Mesothelial cell of epicardium (in vitro differentiated cells): ENCODE measurements at places on chromosomes 6 and 20. TPM values are rescaled to one million over a fixed set of nuclear protein-coding genes. Genes with fewer than 3 reads are reported as not detected.

Gene SYNE1
- 53.5 to 60.5 TPM (median 58.3 TPM) in 3 replicates for total RNA-seq

Gene THBS2
- total RNA-seq: 15.3 to 20.4 TPM (median 18.6 TPM) in 3 replicates

Gene FILIP1
- total RNA-seq: 9.7 to 11.3 TPM (median 10.4 TPM) in 3 replicates

Gene MYBL2
- 22.8 to 26.8 TPM (median 24.3 TPM) in 3 replicates for total RNA-seq

Gene IMPG1
- not detected in 3 replicates for total RNA-seq

Gene RAD21L1
- total RNA-seq: not detected in 3 replicates

Gene GSTA1
- total RNA-seq: not detected in 3 replicates

Gene OPRL1
- 2.2 to 2.6 TPM (median 2.5 TPM) in 3 replicates for total RNA-seq

Gene CST7
- total RNA-seq: not detected in 3 replicates

Gene COL20A1
- 0.16 to 0.25 TPM in 2 of 3 replicates, not detected in the other for total RNA-seq

Gene TGM6
- not detected in 3 replicates for total RNA-seq

Gene MOG
- total RNA-seq: 0.65 to 1.4 TPM (median 0.82 TPM) in 3 replicates

Gene POPDC3
- 10.1 to 11.1 TPM (median 10.4 TPM) in 3 replicates for total RNA-seq

Gene KDM1B
- total RNA-seq: 15.2 to 17.3 TPM (median 16.1 TPM) in 3 replicates

DNA sequence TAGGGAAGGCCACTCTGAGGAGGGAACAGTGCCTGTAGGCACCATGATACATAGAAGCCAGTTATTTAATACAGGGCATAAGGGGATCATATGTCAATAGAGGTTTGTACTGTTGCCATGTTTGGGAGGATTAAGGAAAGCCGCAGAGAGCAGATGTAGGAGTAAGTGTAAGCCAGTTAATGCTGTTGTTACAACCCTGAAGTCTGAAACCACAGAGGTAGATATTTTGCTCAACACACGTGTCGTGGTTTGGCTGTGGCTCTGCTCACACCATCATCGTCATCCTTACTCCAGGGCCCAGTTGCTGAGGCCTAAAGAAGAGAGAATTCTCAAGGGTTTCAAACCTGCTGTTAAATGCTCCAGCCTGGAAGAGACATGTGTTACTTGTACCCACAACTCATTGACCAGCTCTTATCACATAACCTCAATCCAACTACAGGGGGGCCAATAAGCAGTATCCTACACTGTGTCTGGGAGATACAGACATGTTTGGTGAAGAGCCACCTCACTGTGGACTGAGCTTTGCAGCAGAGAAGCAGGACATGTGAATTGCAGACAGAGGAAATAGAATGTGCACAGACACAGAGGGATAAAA, 31.0 kb upstream of the PSMF1 start:
- H3K36me3 ChIP-seq: no peaks in the 10 kb centered on the region
- no peak overlapping the region for H3K4me3 ChIP-seq
- peaks cover under 1% of the 10 kb centered on the region for H3K27me3 ChIP-seq
- no peaks in the 10 kb centered on the region for H3K4me1 ChIP-seq

DNA sequence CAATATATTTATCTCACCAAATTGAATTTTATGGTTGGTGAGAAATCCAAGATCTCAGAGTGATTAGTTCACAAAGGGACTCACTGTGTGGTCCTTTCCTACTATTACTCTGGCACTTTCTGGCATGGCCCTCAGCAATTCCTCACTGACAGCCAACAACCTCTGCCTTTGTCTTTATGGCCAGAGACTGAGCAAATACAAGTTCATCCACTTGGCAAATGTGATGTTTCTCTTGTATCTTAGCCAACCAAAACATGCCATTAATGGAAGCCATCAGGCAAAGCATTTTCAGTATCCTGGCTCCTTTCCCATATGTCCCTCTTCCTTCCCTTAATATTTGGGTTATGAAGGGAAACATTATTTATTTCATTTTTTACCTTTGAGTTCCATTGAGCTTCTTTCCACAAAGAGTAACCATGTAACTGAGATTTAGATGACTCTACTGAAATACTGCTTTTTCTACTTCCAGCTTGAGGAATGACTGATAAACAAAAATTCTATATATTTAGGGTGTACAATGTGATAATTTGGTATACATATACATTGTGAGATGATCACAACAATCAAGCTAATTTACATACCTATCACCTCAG, 30.8 kb upstream of the SMLR1 start:
- no peak overlapping the region for H3K27ac ChIP-seq
- H3K36me3 ChIP-seq: peaks cover 11% of the 10 kb centered on the region
- H3K4me3 ChIP-seq: no peak overlapping the region
- H3K4me1 ChIP-seq: peaks cover 40% of the 10 kb centered on the region
- no peaks in the 10 kb centered on the region for H3K27me3 ChIP-seq
- no peak for DNase-seq

DNA sequence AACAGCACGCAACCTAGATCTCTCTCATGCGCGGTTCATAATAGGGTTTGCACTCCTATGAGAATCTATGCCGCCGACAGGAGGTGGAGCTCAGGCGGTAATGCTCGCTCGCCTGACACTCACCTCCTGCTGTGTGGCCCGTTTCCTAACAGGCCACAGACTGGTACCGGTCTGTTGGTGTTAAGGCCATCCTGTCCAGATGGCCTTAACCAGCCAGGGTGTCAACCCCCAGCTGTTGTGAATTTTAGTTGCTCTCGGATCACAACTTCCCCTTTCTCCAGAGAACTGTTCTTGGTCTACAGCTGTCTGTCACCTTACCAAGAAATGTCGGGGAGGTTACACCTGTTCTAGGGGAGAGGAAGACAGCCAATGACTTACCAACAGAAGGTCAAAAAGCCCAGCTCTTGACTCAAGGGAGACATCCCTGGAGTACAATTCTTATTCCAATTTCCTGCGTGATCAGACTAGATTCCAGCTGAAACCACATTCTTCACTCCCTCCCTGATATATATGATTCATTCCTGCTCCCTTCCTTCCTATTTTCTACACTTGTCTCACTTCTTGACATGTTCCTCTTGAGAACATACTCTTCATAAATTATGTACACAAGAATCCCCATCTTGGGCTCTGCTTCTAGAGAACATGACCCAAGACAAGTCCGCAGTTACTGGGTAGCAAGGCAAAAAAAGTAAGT, 23.1 kb upstream of the DNAAF9 start:
- H3K27me3 ChIP-seq: no peaks in the 10 kb centered on the region
- H3K36me3 ChIP-seq: no peaks in the 10 kb centered on the region
- DNase-seq: no peak

GRCh38 chr20:32238483-32239425, 31.1 kb downstream of the POFUT1 start:
- no peak overlapping the region for H3K4me3 ChIP-seq
- peaks cover 12% of the 10 kb centered on the region for H3K4me1 ChIP-seq
- H3K27me3 ChIP-seq: no peaks in the 10 kb centered on the region
- DNase-seq: no peak
- no peak overlapping the region for H3K27ac ChIP-seq

DNA sequence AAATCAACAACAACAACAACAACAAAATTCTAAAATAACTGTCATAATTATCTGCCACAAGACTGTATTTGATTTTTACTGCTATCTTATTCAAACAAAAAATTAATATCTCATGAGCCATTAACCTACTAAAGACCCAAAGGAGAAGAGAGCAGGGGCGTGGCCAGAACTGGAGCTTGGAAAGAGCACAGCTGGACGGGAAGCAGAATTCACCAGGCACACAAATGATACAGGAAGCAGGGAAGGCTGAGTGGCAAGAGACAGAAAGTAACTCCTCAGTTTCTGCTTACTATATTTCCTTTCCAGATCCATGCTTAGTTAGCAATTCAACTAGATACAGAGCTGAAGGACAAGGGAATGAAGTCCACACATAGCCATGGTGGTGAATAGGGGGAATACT, 54.4 kb downstream of the FKBP5 start:
- peaks cover 3% of the 10 kb centered on the region for H3K4me1 ChIP-seq
- H3K36me3 ChIP-seq: peaks cover 3% of the 10 kb centered on the region
- no peaks in the 10 kb centered on the region for H3K27me3 ChIP-seq
- H3K27ac ChIP-seq: peak overlapping the region; percentile 19
- DNase-seq: no peak

GRCh38 chr6:15800841-15801617, 138.2 kb upstream of the DTNBP1 start:
- no peaks in the 10 kb centered on the region for H3K27me3 ChIP-seq
- H3K36me3 ChIP-seq: peaks cover 3% of the 10 kb centered on the region
- DNase-seq: no peak
- peaks cover 27% of the 10 kb centered on the region for H3K4me1 ChIP-seq
- no peak overlapping the region for H3K4me3 ChIP-seq

DNA sequence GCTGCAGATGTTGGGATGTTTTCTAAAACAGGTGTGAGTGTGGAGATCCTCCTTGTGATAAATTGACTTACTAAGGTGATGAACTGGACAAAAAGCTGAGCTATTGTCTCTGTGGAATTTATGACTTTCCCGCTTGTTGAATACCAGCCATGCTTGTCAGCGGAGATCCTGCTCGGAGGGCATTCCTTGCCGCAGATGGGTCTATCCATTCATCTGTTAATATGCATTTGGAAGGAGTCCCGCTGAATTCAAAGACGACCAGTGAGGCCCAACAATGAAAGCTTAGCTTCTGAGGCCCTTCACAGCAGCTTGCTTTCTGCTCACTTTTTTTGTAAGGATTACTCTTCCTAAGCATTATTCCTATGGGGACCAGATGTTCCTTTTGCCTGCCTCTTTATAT, 124.9 kb downstream of the TIAM2 start:
- peaks cover 33% of the 10 kb centered on the region for H3K4me1 ChIP-seq
- H3K4me3 ChIP-seq: no peak overlapping the region
- no peaks in the 10 kb centered on the region for H3K36me3 ChIP-seq
- H3K27ac ChIP-seq: no peak overlapping the region

DNA sequence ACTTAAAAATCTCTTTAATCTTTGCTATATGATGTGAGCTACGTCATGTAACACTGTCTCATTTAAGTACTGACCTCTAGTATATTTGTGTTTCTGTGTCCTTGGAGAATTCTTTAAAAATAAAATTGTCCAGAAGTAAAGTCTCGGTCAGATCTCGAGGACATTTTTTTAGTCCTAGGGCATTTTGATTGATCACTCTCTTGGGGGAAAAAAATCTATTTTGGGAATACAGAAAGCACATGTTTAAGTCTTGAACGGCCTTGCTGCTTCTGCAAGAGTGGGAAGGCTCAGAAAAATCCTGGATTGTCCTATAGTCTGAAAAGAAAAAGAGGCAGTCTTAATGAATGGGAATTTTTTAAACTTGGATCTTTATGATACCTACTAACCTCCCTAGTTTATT, 234.3 kb downstream of the UTRN start:
- DNase-seq: no peak
- no peaks in the 10 kb centered on the region for H3K4me1 ChIP-seq
- H3K27ac ChIP-seq: no peak overlapping the region
- H3K4me3 ChIP-seq: no peak overlapping the region
- peaks cover 21% of the 10 kb centered on the region for H3K36me3 ChIP-seq

GRCh38 chr6:132235596-132236280, 165.5 kb downstream of the MOXD1 start:
- H3K4me1 ChIP-seq: peaks cover 34% of the 10 kb centered on the region
- DNase-seq: no peak
- H3K27ac ChIP-seq: no peak overlapping the region
- H3K4me3 ChIP-seq: no peak overlapping the region

- no peak overlapping the region for H3K4me3 ChIP-seq
- peaks cover 3% of the 10 kb centered on the region for H3K27me3 ChIP-seq
- no peaks in the 10 kb centered on the region for H3K36me3 ChIP-seq
- no peaks in the 10 kb centered on the region for H3K4me1 ChIP-seq
- H3K27ac ChIP-seq: no peak overlapping the region
- DNase-seq: no peak
These were observed 153.9 kb downstream of the LPA start for GRCh38 chr6:160510199-160510598.

DNA sequence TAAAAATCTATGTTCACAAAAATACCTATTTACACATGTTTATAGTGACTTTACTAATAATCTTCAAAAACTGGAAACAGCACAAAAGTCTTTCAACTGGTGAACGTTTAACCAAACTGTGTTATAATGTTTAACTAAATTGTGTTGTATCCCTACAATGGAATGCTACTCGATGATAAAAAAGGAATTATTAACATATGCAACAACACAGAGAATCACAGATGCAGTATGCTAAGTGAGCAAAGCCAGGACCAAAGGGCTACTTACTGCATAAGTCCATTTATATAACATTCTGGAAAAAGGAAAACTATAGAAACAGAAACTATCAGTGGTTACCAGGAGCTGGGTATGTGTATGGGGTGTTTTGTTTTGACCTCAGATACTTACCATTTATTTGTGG, 602.2 kb upstream of the BTBD3 start:
- H3K27ac ChIP-seq: no peak overlapping the region
- no peaks in the 10 kb centered on the region for H3K27me3 ChIP-seq

- DNase-seq: no peak
- peak overlapping the region; percentile 8 for H3K27ac ChIP-seq
- H3K4me3 ChIP-seq: no peak overlapping the region
These were observed 18.5 kb upstream of the FAM184A start for GRCh38 chr6:119096721-119097565.

DNA sequence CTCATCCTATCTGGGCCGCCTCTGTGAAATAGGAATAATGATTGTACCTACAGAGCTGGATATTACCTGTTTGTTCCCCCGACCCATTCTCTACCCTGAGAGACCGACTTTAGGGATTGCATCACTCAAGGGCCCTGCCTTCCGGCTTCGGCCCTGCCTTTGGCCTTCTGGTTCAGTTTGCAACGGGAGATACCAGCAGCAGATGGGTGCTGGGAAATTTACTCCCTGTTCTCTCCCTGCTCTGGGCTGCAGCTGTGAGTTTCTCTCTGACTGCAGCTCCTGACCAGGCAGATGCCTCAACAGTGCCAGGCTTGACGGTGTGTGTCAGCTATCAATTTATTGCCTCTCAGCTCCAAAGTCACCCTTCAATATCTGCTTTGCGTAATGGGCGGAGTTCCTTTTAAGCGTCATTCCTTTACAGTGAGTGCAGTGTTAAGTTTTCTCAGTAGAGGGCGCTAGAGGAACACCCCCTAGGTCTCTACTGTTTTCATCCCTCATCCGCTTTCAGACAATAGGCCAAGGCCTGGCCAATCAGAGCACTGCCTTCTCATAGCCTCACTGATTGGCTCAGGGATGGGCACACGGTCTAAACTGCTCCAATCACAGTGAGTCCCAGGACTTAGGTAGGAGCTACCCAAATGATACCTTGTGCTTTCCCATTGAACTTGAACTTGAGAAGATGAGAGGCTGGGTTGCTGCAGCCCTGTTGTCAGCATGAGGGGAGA, 30.0 kb downstream of the KCNG1 start:
- peak overlapping the region; percentile 39 for H3K27ac ChIP-seq
- H3K4me3 ChIP-seq: no peak overlapping the region
- DNase-seq: no peak
- no peaks in the 10 kb centered on the region for H3K27me3 ChIP-seq

DNA sequence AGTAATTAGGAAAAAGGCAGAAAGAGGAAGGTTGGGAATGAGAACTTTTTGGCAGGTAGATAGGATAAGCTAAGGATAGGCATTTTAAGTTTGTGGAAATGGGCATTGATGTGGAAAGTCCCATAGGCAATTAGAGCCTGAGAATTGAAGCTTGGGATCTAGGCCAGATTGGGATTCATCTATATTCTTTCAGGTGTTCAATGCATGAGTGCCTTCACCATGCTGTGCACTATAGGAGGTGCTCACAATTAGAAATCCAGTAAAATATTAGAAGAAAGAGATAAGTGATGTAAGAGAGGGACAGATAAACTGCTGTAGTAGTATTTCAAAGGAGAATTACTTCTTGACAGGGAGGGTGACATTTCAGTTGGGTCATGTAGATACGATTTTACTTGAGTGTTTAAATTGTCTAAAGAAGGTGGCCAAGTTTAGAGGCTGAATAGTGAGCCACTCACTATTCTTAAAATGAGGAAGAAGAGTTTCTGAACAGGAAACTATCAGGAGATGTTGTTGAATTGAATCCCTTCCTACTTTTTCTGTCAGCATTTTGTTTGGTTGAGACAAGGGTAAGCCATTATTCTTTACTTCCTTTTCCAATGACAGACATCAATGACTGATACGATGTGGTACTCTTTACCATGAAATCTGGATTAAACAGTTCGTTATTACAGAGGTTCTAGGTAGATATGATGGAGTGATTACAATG, 31.0 kb upstream of the CTAGE9 start:
- H3K4me1 ChIP-seq: peaks cover 5% of the 10 kb centered on the region
- no peak for DNase-seq
- no peaks in the 10 kb centered on the region for H3K36me3 ChIP-seq
- no peak overlapping the region for H3K4me3 ChIP-seq
- no peak overlapping the region for H3K27ac ChIP-seq
